ENCODE measurements at places on chromosomes 13 and 19.

DNA sequence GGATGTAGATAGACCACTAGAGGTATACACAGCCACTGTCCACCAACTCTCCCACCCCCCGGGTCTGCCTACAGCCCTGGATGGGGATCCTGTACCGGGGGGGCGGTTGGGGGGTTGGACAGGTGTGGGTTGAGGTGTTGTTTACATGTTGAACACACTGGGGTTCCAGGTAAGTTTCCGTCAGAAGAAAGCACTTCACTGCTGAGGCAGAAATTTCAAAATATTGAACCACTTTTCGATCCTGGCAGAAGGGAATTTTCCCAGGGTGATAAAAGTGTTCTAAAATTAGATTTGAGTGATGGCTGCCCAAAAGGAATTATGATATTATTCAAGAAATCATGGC, 6.6 kb upstream of the CEACAM16 start:
- DNase-seq = no peak

- DNase-seq = no peak
Observed at GRCh38 chr19:54387991-54388801, 23.5 kb upstream of the LAIR1 start.

GRCh38 chr19:49690656-49691242, at the start of gene CPT1C:
Gene CPT1C (plus strand): TSS chr19:49691116. CDS start chr19:49692253, 1,137 bp downstream.
- peak; percentile 85 for DNase-seq

- no peak for DNase-seq
Observed at GRCh38 chr19:21430675-21431074, 33.7 kb downstream of the ZNF493 start.

GRCh38 chr19:33054623-33055022, 10.1 kb downstream of the RHPN2 start:
- no peak for DNase-seq

GRCh38 chr13:87089391-87089790, 581.8 kb upstream of the SLITRK5 start:
- no peak for DNase-seq

GRCh38 chr13:110055089-110055488, 251.9 kb downstream of the COL4A1 start:
- DNase-seq = no peak

- DNase-seq = no peak
Observed at GRCh38 chr13:49112782-49113525, 107.2 kb upstream of the MLNR start.

DNA sequence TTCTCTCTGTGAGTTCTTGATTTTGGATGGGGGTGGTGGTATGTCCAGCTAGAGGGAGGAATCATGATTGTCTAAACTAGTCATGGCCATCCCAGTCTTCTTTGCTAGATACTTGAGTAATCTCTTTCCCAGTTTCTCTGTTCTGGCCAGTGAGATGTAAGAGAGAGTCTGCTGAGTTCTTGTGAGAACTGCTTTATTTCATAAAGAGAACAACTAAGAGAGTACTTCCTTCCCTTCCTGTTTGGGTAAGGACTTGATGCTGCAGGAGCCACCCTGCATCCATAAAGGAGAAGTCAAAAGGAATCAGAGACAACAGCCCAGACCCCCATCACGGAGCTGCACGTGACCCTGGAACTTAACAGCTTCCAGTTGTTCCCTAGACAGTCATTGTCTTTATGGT, 3.0 kb upstream of the RASL11A start:
- DNase-seq = no peak

GRCh38 chr13:33789739-33790138, 28.2 kb upstream of the RFC3 start:
- DNase-seq = no peak

- DNase-seq = no peak
Observed at GRCh38 chr13:60433505-60433904, 36.5 kb downstream of the TDRD3 start.

GRCh38 chr19:35248310-35249145, at the start of gene LSR:
Gene LSR (plus strand): TSS chr19:35249002. CDS start chr19:35249023, 21 bp downstream.
- DNase-seq = no peak

DNA sequence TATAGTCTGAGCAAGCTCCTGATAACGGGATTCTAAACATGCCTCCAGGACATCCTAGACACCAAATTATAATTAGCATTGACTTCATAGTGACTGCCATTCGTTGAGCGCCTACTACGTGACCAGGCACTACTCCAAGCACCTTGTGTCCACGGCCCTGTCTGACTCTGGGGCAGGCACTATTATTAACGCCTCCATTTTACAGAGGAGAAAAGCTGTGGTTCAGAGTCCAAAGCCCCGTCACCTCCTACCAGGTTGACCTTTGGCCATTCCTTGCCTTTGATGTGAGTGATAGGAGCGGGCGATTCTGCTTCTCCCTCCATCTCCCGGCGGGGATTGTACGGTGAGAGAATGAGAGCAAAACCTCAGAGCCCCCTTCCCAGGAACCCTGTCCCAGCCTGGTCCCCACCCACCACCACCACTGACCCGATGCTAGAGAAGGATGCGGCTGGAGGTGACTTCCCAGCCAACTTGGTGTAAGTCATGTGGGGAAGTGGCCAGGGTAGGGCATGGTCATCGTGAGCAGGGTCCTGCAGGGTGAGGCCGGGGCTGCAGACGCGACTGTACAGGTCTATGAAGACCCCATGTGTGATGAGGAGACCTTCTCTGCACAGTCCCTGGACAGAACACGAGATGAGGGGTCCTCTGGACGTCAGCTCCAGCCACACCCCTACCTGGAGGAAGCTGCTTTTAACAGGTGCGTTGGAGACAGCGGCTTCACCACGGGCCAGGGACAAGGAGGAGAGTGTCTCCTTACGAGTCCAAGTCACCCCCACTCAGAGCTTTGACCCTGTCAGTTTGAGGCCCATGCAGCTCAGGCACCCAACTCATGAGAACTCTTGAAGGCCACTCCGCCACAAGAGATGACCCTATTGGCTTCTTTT, at the start of gene IGSF23:
Gene IGSF23, plus strand, starts transcription at position 269 of the 884 bp plus-strand sequence. Its CDS starts 83 bp downstream, at position 352.
- DNase-seq = no peak

GRCh38 chr13:100244431-100244830, 155.5 kb downstream of the PCCA start:
- DNase-seq = no peak

GRCh38 chr13:46495651-46496050, 57.3 kb upstream of the LRCH1 start:
- DNase-seq = no peak

- DNase-seq = no peak
Observed at GRCh38 chr19:7921302-7921966, 1.3 kb downstream of the SNAPC2 start.
